ENCODE measurements at places on chromosomes 7 and 10. TPM values are rescaled to one million over a fixed set of nuclear protein-coding genes. Genes with fewer than 3 reads are reported as not detected.

Gene FRMD4A
- 92.6 TPM for total RNA-seq

Gene PRSS37
- total RNA-seq = not detected

Gene PRSS2
- not detected for total RNA-seq

Gene CCDC146
- total RNA-seq = 2.5 TPM

Gene NEBL
- total RNA-seq = 0.19 TPM

Gene TUBAL3
- total RNA-seq = not detected

Gene TSPAN12
- total RNA-seq = 5.9 TPM

Data from regular cardiac myocyte (primary cell).